CD4-positive, alpha-beta memory T cell (primary cell): ENCODE measurements at places on chromosomes 4 and X. TPM values are rescaled to one million over a fixed set of nuclear protein-coding genes. Genes with fewer than 3 reads are reported as not detected.

- no peak for DNase-seq
Measured at GRCh38 chr4:105058177-105058812, 88.4 kb upstream of the TET2 start.

GRCh38 chr4:146342600-146343192 is 128.4 kb downstream of the REELD1 start:
- DNase-seq, result peak; percentile 41

- DNase-seq, result no peak
Measured at GRCh38 chrX:32483534-32484136, 727.7 kb downstream of the DMD start.

DNA sequence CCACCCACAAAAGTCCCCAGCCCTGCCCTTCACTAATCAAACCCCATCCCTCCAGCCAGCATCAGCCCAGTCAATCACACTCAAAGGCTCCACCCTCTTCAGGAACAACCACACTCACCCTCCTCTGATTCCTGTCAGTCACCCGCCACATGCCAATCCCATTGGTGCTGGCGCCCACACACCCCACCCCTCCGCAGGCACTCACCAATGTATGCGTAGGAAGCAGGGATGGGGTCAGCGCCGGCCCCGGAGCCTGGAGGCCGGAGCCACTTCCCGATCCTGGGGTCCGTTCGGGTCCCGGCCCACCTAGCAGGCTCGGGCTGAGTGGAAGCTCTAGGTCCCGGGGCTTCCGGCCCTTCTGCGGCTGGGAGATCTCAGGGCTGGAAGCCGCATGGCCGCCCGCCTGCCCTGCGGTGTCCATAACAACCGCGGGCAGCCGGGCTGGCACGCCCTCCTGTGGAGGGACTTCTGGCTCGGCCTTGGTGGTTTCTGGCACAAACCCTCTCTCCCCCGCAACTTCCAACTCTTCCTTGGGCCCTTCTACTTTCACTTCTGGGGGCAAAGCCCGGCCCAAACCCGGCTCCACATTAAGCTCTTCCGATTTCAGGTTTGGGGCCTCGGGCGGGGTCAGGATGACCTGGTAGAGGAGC is 7.9 kb upstream of the CFP start:
- no peak for DNase-seq

DNA sequence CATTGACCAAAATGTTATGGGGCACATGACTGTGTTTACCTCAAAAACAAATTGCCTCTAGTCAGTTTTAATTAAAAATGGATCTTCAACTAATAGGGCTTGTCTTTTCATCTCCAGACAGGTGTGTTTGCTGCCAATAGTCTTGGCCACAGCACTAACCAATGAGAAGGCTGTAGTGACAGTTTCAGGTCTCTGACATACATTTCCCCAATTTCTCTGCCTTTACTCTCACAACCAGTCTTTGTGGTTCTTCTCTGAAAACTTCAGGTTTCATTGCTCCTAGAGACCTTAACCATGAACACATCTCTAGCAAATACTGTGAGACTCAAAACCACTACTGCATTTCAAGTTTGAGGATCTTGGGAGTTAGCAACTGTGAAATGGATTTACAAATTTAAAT is 3.5 kb upstream of the EDNRA start:
- DNase-seq, result no peak

DNA sequence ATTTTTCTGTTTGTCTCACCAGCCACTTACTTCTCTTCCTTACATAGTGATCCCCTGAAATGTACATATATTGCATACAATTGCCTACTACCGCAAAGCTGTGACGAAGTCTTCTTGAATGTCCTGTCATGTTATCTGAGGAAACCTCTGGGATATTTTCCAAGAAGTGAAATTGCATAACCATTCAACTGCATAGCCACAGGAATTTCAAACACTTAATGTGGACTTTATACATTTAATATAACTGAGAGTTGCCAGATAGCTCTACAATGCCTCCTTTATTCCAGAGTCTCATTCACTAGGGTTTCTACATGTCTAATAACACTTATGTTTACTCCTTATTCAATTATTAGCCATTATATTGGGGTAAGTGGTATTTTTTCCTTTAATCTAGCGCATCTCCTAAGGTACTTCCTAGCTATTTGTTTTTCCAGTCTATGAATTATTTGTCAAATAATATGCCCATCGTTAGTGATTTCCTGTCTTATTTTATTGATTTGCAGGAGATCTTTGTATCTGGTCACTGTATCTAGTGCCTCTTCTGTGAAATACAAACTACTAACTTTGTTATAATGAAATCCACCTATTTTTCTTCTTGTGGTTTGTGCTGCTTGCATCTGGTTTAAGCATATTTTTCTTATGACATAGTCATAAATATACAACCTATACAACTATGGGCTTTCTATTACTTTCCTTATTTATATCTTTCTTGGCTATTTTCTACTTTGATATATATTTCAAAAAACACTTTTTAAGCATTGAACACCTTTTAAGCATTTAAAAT is 69.2 kb upstream of the GRID2 start:
- no peak for DNase-seq

- DNase-seq, result no peak
Measured at GRCh38 chr4:106495476-106495875, 126.9 kb upstream of the GIMD1 start.

- no peak for DNase-seq
Measured at GRCh38 chrX:9581771-9582385, 117.0 kb downstream of the TBL1X start.

The TECRL gene
- not detected for total RNA-seq

The TMEM156 gene
- 16.8 TPM for total RNA-seq

The MGARP gene
- total RNA-seq, result 0.23 TPM

The KIAA1210 gene
- not detected for total RNA-seq

The ANK2 gene
- total RNA-seq, result not detected
